ENCODE measurements at places on chromosomes 6 and 20. TPM values are rescaled to one million over a fixed set of nuclear protein-coding genes. Genes with fewer than 3 reads are reported as not detected.

The GPR63 gene
- total RNA-seq, result 1.3 TPM

The RHAG gene
- 0.05 TPM for total RNA-seq

The PRDM13 gene
- not detected for total RNA-seq

The MUCL3 gene
- total RNA-seq, result not detected

The PREX1 gene
- total RNA-seq, result 32.6 TPM

The BEND3 gene
- total RNA-seq, result 6.6 TPM

The MYLK4 gene
- 0.02 TPM for total RNA-seq

The CD24 gene
- 1.6 TPM for total RNA-seq

The SLC22A1 gene
- total RNA-seq, result 1.1 TPM

The GRM1 gene
- not detected for total RNA-seq

The DDX27 gene
- total RNA-seq, result 68.6 TPM

The KHDC1 gene
- total RNA-seq, result 4.2 TPM

The TSBP1 gene
- not detected for total RNA-seq

The LTA gene
- not detected for total RNA-seq

The DACT2 gene
- total RNA-seq, result not detected
